ENCODE measurements at places on chromosomes 2 and 18. TPM values are rescaled to one million over a fixed set of nuclear protein-coding genes. Genes with fewer than 3 reads are reported as not detected.

FRZB gene
- 10.1 TPM for total RNA-seq

SLC9A2 gene
- 0.06 TPM for total RNA-seq

THOC1 gene
- total RNA-seq: 23.7 TPM

PLCL1 gene
- 86.2 TPM for total RNA-seq

PID1 gene
- total RNA-seq: 48.2 TPM

GRCh38 chr2:240299710-240300068, 135.8 kb upstream of the GPC1 start:
- peak; percentile 68 for DNase-seq

GRCh38 chr2:138730497-138731030, 49.6 kb downstream of the NXPH2 start:
- peak; percentile 70 for DNase-seq

- DNase-seq: no peak
These were observed 424.0 kb upstream of the CRIM1 start for GRCh38 chr2:35931626-35932025.

DNA sequence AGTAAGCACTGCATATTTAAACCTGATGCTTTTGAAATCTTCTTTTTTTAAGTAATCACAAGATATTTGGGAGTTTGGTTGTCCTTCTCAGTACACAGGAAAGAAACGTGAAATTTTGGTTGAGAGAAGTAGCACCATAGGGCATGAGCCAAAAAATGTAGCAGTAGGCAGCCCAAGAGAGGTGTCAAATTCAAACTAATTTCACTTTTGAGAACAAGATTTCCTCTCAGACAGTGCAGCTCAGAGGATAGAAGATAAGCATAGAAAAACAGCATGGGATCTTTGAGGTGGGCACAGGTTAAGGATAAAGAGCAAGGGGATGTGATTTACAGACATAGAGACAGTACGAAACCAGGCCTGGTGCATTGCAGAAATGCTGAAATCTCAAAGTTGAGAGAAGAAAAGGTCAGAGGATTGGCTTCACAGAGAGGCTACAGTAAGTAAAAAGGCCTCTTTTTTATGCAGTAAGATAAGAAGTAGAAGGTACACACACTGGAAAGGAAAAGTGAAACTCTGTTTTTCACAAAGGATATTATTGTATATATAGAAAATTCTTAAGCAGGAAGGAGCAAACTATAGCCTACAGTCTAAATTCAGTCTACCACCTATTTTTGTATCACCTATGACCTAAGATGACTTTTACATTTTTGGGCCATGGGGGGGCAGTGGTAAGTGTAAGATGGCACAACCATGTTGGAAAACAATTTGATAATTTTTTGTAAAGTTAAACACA, 89.8 kb downstream of the PKP4 start:
- DNase-seq: no peak

DNA sequence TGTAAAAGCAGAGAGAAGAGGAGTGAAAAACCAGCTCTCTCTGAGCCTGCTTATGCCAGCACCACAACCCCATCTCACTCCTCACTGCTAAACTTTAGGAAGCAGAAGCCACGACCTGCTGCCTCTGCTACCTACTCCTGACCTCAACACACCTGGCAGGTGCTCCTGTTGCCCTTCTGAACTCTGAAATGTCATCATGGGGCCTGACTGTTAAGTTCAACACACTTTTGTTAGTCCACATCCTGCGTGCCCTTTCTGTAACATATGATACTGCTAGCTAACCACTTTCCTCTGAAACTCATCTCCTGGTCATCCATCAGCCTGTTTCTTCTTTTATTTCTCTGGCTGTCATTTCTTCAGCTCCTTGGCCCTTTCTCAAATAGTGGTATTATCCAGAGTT, 118.1 kb downstream of the EPB41L3 start:
- no peak for DNase-seq

DNA sequence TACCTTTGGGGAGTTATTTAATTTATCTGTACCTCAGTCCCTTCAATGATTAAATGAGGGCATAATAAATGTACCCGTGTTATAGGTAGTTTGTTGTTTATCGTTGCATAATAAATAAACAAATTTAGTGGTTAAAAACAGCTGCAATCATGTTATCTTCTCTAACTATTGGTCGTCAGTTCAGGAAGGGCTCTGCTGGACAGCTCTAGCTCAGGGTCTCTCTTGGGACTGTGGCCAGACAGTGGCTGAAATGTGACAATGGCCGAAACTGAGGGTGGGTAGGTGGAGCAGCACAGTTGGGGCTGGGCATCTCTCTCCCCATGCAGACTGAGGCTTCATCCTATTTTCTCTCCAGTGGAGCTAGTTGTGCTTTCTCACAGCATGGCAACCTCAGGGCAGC, 632.1 kb upstream of the HS6ST1 start:
- no peak for DNase-seq

- DNase-seq: no peak
These were observed 101.1 kb downstream of the ZFP36L2 start for GRCh38 chr2:43125090-43125998.

GRCh38 chr18:59094569-59094968, 45.1 kb upstream of the SEC11C start:
- DNase-seq: no peak

DNA sequence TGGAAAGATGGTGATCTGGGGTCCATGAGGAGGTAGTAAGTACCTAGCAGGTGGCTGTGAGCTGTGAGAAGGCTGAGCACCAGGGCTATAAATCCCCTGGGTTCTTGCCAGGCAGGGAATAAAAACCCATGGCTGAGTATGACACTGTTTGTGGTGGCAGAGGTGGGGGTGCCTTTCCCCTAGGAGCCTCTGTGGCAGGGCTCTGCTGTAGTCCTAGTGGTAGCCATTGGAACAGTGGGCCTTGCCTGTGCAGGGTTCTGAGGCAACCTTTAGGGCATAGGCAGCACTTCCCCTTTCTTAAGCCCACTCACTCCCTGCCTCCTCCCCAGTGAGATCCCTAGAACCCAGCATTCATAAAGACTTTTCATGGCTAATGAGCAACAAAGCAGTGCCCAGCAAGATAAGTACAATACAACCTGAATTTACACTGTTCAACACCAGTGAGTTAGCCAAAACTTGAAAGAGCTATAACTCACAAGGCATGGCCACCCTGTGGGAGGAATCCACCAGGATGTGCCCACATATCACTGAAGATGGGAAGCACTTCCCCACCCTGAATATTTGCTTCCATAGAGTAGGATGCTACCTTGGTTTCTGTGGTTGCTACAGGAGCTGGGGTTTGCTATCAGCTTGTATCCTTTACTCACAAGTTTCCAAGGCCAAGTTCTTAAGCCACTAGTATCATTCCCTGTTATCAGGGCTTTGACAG, 100.9 kb upstream of the NEUROD1 start:
- no peak for DNase-seq

- peak; percentile 81 for DNase-seq
These were observed 80.3 kb upstream of the TSPYL6 start for GRCh38 chr2:54336136-54336976.

- no peak for DNase-seq
These were observed 55.9 kb upstream of the APCDD1 start for GRCh38 chr18:10398571-10398970.

GRCh38 chr2:43241558-43241957, 15.2 kb upstream of the ZFP36L2 start:
- no peak for DNase-seq
